ENCODE measurements at places on chromosomes 4 and X.

GRCh38 chrX:71118985-71119535 is 664 bp downstream of the MED12 start:
- DNase-seq = no peak

DNA sequence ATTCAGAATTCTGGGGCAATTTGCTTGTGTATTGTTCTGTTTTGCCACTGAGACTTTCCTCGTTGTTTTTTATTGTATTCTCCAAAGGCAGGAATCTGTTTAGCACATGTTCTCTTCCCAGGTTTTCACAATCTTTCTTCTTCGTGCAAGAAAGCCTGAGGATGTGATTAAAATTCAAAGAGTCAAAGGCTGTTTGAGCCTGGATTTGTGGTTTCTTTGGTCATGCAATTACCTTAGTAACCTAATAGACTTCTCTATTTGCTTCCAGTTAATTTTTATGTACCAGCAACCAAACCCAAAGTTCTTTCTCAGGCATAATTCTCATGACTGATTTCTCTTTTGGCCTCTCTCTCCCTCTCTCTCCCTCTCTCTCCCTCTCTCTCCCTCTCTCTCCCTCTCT is 1420.1 kb upstream of the TENM3 start:
- DNase-seq = no peak

DNA sequence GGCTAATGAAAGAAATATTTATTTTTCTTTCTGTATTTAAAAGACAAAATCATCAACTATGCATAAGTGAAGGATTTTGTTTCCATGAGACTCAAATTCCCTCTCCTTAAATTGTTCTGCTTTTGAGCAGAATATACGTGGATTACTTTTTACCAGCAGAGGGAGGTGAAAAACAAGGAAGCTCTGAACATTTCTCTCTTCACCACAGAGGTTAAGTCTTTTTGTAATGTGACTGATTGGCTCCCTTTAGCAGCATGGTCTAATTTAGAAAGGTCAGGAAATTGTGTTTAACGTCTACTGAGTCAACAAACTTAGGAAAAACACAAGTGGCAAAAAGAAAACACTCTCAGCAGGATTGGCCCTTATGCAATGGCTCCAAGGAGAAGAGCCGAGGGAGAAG is 55.1 kb upstream of the F9 start:
- no peak for DNase-seq

- DNase-seq = no peak
These were observed 416.2 kb upstream of the PRKX start for GRCh38 chrX:4129626-4130025.

DNA sequence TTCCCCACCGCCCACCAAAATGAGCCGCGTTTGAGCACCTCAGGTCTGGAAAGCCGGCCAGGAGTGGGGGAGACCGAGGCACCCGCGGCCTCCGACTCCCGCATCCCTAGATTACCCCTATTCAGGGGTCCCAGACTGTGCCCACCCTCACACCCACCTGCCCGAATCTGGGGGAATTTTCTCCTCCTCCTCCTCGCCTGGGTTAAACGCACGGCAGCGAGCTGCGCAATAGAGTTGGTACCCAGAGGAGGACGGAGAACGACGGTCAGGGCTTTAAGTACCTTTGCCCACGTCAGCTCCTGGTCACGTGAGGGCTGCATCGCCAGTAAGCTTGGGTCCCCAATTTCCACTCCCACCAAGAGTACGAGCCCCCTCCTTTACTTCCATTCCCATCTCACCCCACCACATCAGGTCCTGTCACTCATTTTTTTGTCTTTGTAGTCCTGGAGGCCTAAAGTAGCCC is at the start of gene ARMCX2:
ARMCX2 (minus strand) TSS at position 250 of the 463 bp plus-strand sequence. CDS start 2,262 bp downstream, outside the sequence.
- no peak for DNase-seq

GRCh38 chr4:186018784-186019183 is 50.2 kb upstream of the TLR3 start:
- no peak for DNase-seq

GRCh38 chrX:132955690-132956089 is 2.7 kb downstream of the HS6ST2 start:
- DNase-seq = no peak

- DNase-seq = no peak
These were observed 101.1 kb downstream of the CT47B1 start for GRCh38 chrX:120774606-120775005.

DNA sequence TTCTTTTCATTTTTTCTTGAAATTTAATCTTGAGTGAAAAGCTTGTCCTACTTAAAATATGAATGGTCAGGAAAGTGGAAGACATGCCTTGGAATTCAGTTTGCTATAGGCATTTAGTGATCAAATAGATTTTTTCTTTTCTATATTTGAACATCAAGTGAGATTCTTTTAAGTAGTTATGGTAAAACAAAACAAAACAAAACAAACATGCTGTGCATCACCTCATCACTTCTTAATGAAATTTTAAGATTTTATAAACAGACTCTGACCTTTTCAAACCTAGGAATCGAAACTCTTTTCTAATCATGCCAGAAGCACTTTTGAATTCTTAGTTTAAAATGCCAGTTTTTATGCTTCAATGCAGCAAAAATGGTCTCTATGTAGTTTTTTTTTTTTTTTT is 62.8 kb downstream of the CNKSR2 start:
- DNase-seq = no peak

DNA sequence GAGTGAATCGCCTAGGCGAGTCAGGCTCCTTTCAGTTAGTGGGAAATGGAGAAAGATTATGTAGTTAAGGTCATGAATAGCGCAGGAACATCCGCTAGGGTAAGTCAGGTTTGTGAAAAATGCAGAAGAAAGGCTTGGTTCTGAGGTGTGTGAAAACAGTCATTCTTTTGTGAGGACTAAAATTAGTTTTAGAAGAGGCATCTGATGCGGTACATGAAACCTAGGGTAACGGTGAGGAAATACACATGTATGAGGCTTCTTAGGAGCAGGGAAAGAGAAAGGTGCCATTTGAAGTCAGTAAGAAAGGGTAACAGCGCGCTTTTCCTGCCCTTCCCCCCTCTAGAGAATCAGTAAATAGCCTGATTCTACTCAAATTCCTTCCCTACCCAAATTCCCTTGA is 570 bp upstream of the RNF128 start:
- no peak for DNase-seq

DNA sequence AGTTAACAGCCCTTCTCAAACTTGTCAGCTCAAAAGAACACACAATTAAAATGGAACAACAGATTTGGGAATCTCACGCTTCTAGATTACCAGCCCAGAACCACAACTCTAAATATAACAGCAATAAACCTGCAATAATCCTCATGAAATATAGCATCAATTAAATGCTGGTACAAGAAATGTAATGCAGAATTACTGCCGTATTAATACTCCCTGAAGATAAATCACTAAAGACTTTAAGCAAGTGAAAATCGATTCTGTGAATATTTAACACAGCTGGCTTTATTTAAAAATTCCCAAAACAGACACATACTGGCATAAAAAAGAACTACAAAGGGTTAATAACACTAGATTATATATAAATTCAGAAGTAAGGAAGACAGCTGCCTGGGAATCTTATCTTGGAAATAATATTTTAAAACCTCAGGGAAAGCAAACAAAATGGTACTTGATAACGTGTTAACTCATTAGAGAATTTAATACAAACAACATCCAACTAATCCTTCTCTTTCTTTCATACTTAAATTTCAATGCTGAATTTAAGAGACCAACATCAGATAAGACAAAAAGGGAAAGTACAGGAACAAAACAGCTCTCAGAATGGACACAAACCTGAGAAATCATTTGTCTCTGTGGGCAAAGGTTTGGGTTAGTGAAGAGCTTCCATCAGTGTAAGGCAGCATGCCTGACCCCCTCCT is 34.7 kb downstream of the APBB2 start:
- DNase-seq = no peak

GRCh38 chrX:150575419-150575814 is 7.0 kb downstream of the MTM1 start:
- no peak for DNase-seq

DNA sequence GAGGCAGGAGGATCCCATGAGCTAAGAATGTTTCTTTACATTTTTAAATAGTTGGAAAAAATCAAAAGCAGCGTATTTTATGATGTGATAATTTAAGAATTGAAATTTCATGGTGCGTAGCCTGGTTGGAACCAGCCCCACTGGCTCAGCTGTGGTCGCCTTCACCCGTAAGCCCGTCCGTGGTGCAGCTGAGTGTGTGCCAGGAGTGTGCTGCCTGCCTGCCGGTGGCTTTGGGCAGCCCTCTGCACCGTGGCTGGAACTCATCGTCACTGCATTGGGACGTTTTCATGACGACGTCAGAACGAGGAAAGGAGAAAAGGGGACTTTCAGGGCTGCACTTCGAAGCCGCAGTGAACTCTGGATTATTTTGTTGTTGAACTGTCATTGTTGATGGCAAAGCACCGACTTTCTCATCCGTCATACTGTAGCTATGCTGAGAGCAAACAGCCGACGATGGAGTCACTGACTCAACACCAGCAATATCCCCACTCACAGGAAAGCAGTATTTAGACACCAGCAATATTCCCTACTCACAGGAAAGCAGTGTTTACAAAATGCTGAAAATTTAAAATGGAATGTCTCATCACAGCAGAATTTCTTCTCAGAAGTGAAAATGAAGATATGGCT is 35.1 kb downstream of the PCGF3 start:
- DNase-seq = no peak

DNA sequence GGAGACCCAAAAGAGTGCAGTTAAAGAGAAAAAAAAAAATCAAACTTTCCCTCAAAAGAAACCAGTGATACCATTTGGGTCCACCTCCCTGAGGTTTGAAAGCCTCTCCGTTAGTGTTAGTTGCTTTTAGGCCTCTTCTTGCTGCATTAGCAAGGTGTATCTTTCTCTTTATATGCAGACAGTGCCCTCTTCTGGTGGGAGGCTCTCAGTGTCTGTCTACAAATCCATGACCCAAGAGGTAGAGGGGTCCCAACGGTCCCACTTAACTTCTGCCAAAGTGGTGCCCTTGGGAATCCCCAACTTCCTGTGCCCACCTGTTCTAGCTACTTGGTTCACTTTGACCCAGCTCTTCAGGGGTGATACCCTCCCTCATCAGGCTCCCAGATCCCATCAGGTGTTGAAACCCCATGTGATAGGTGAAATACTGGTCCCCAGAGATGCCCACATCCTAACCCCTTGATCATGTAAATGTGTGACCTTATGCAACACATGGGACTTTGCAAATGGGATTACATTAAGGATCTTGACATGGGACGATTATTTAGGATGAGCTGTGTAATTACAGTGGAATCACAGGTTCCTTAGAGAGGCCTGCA is 63.7 kb upstream of the CD99 start:
- no peak for DNase-seq

- no peak for DNase-seq
These were observed 16.9 kb downstream of the SH3RF1 start for GRCh38 chr4:169253904-169254303.

- DNase-seq = no peak
These were observed 120.1 kb downstream of the SNCA start for GRCh38 chr4:89716893-89717292.

DNA sequence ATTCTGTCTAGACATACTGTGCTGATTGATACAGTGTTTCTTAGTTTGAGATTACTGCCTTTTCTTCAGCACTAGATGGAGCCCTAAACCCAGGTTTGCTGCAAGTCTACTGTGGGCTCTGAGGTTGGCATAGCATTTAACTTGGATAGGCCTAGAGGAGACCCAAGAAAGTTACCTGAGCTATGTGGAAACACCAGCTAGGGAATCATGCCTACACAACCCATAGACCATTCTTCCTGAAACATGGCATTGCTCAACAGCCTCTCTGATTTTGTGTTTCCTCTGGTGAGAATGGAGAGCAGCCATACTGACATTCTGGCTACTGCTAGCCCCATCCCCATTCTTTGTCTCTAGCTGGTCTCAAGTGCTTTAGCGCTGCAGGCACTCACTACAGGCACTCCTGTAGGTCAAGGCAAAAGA is 287.7 kb upstream of the PCDH18 start:
- DNase-seq = no peak

GRCh38 chr4:155665054-155665453 is 1.6 kb upstream of the GUCY1A1 start:
- no peak for DNase-seq

- DNase-seq = no peak
These were observed 3.4 kb downstream of the HEPH start for GRCh38 chrX:66167431-66167830.

DNA sequence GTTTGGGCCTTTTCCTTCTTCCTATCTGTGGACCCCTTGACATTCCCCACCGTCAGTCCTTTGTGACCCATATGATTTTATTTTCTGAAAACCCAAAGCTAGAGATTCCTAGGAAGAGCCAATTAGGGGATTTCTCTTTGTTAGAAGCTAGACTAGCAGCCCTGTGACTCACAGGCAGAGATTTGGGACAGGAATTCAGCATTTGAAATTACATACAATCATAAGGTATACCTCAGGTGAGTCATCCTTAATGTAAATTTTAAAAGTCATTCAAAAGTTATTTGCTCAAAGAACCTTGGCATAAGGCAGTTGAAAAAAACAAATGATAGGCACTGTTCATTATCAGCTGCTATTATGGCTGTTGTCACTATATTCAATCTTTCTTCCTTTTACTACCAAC is 40.6 kb downstream of the USP26 start:
- DNase-seq = no peak

- no peak for DNase-seq
These were observed 2.9 kb upstream of the MND1 start for GRCh38 chr4:153341575-153342090.

DNA sequence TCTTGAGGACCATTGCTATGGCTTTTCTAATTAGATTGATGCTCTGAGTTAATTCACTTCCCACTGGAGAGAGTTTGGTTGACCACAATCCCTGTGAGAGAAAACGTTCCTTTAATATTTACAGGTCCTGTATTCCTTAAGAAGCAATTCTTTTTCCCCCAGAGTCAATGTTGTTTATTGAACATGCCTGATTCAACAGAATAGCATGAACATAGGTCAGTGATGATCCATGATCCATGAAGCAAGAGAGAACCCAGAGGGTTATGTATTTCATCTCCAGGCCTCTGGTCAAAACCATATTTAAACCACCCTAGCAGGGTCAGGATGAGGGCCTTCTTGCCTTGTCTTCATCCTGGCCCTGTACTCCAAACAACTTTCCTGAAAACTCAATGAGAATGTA is 39.4 kb upstream of the EFHC2 start:
- no peak for DNase-seq

- DNase-seq = no peak
These were observed 10.8 kb downstream of the NOX1 start for GRCh38 chrX:100863326-100863864.

GRCh38 chrX:98379134-98379533 is 1495.4 kb downstream of the RPA4 start:
- no peak for DNase-seq

- DNase-seq = no peak
These were observed 113.6 kb downstream of the MID1 start for GRCh38 chrX:10506781-10507180.

DNA sequence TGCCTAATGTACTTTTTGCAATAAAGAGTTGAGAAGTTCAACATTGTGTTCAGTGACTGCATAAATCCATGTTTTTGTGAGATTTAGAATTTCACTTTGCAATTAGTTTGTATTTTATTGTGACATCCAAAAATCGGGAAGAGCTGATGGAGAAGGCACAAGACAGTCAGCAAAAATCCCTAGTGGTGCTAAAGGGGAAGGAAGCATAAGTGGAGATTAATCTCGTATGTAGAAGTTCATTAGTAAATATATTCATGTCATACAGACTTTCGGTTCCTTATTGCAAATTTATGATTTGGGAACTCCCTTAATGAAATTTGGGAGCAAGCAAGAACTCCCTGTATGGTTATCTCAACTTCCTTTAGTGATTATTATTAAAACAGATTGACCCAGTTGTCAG is 57.8 kb upstream of the SLC39A8 start:
- DNase-seq = no peak

Measured in activated gamma-delta T cell treated with anti-CD3 and anti-CD28 coated beads, Interleukin-2, amount 50 U/mL, for 16 hours (primary cell).